ENCODE measurements at places on chromosomes 1 and 21.

DNA sequence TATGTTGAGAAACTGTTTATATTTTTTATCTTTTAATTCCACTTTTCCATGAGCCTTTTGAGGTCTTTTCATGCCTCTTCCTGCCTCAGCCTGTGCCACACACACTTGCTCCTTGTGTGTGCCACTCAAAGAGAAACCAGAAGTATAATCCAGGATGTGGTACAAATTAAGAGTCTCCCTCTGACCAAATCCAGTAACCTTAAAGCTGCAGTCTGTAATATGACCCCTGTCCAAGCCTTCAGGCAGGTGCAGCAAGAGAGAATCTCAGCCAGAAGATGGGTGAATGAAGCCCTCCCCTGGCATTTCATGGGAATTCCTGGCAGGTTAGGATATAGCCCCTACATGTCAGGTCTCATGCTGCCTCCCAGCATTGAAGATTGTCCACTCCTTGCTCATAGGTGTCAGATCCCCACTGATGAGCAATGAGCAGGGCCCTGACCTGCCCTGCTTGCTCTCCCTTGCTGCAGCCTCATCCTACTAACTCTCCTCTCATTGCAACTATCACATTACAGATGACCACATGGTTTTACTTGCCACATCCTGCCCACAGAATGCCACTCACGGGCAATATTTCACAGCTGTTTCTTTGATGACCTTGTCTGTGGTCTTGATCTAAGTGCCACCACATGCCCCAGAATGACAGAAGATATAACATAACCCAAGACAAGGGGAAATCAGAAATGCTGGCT is 169.3 kb downstream of the SEC16B start:
- DNase-seq = peak; percentile 25

GRCh38 chr21:27021801-27022200 is 54.9 kb upstream of the ADAMTS5 start:
- DNase-seq = no peak

DNA sequence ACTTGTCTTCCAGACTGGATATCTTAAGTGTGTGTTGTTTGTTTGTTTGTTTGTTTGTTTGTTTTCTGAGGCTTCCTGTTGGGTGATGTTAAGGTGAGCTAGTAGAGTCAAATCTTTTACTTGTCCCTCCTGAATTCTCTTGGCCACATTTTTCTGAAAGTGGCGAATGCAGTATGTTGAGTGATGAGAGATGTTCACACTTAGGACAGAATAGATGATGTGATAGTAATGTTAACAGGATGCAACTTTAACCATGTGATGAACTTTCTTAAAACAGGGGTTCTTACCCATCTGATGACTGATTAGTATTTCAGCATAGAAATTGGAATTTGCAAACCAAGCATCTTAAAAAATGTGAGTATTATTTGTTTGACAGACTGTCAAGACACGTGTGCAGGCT is 40.2 kb downstream of the LMO4 start:
- DNase-seq = no peak

- DNase-seq = no peak
Observed at GRCh38 chr1:53339736-53340635, 12.1 kb upstream of the LRP8 start.

- no peak for DNase-seq
Observed at GRCh38 chr1:205410581-205411298, 11.1 kb downstream of the LEMD1 start.

DNA sequence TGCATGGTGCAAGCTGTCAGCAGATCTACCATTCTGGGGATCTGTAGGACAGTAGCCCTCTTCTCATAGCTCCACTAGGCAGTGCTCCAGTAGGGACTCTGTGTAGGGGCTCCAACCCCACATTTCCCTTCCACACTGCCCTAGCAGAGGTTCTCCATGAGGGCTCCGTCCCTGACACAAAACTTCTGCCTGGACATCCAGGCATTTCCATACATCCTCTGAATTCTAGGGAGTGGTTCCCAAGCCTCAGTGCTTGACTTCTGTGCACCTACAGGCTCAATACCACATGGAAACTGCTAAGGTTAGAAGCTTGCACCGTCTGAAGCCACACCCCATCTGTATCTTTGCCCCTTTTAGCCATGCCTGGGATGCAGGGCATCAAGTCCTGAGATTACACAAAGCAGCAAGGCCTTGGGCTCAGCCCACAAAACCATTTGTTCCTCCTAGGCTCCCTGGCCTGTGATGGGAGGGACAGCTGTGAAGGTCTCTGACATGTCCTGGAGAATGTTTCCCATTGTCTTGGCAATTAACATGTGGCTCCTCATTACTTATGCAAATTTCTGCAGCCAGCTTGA is 117.0 kb upstream of the NFIA start:
- DNase-seq = no peak

DNA sequence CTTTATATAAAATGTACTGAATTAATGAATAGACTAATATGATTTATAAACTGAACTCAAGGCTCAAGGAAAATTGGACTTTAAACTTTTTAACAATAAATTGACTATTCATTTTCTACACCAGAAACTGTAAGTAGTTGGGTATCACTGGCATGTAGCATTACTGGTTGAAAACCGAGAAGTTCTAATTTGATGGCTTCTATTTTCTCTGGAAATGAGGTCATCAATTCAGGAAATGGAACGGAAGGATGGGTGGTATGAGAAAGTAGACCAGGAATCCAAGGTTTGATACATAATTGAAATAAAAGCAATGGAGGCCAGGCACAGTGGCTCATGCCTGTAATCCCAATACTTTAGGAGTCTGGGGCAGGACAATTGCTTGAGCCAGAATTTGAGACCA is 50.4 kb downstream of the RERE start:
- DNase-seq = no peak

GRCh38 chr1:19373211-19374082 is 61.3 kb downstream of the SLC66A1 start:
- no peak for DNase-seq

DNA sequence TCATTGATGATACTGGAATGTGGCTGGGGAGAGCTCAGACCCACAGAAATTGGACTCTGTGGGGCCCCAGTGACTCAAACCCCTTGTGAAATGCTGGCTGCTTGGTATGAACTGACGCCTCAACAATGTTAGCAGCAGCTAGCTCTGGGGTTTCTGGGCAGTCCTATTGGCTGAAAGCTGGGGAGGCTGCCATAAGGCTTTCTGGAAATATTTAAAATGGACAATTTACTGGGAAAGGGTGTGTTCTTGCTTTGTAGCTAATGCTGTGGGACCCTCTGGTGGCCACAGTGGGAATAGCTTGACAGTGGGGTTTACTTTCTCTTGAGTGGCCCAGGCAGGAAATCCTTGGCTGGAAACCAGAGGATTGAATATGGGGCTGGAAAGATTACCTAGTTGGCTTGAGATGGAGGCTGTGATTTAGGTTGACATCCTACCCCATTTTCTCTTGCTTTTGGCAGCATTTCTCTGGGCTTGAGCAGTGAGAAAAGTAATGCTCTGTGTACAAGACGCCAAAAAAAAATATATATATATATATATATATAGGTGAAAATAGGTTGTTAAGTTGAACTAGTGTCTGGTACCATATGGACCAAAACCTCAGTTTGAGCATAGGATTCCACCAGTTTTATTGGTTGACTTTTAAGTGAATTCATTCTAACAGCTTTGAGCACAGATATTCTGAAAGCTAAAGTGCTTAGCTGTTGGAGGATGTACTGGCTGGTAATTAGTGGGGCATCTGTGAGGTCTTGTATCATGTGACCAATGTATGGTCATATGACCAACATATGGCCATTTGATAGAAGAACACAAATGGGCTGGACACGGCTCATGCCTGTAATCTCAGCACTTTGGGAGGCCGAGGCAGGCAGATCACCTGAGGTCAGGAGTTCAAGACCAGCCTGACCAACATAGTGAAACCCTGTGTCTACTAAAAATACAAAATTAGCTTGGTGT is 8.2 kb upstream of the S100A10 start:
- peak; percentile 94 for DNase-seq

GRCh38 chr1:180116964-180117763 is 37.5 kb upstream of the QSOX1 start:
- peak; percentile 39 for DNase-seq

- no peak for DNase-seq
Observed at GRCh38 chr1:231172411-231172810, 10.6 kb downstream of the TRIM67 start.

GRCh38 chr1:231721436-231721835 is 94.8 kb downstream of the DISC1 start:
- no peak for DNase-seq

DNA sequence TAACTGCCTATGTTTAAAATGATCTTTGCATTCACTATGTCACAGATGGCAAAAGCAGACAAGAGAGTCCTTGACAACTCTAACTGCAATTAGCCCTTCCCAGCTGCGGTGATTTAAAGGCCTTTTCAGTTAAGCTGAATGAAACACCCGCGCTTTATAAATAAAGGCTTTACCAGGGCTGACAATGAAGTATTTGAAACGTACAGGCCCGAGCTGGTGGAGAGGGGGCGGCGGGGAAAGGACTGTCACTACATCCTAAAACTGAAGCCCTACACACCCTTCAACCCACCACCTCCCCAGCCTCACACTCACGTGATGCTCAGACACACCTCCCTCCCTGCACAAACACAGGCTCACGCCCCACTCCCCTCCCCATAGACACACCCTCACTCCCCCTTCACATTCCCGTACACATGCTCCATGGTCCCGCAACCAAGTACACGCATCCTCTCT is 45.5 kb downstream of the GRIK3 start:
- DNase-seq = no peak

DNA sequence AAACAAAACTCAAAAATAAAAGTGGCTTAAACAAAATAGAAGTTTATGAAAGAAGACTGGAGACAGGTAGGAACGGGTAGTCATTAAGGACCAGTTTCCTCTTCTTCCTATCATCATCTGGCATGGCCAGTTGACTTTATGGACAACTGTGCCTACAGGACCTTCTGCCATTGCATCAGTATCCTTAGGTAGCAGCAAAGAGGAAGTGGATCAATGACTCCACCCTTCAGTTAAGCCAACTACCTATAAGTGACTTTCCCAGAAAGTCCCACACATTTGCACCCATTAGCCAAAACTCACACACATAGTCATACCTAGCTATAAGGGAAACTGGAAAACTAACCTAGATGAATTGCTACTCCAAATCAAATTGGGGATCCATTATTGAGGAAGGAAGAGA is 51.7 kb downstream of the RASAL2 start:
- no peak for DNase-seq

DNA sequence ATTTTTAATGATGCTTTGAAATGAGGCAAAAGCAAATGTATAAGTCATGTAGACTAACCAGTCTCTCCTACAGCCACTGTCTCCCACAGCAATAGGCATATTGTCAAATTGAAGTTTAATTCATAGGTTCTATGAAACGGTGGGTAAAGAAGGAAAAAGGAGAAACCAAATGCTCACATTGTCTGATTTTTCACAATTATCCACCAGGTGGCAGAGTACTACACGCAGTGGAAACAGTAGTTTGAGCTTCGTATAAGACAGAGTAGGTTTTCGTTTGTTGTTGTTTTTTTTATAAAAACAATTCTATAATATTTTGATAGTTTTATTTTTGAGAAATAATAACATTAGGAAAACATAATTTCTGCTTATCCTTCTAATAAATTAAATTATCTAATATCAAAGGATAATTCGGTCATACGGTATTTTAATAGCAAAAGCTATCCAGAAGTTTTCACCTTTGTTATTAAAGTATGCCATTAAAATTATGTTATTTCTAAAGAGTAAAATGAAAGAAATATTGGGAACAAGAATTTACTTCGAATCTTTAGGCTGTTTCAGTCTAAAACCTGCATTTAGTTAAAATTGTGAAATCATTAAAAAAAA is 39.1 kb downstream of the TYW3 start:
- peak; percentile 47 for DNase-seq

DNA sequence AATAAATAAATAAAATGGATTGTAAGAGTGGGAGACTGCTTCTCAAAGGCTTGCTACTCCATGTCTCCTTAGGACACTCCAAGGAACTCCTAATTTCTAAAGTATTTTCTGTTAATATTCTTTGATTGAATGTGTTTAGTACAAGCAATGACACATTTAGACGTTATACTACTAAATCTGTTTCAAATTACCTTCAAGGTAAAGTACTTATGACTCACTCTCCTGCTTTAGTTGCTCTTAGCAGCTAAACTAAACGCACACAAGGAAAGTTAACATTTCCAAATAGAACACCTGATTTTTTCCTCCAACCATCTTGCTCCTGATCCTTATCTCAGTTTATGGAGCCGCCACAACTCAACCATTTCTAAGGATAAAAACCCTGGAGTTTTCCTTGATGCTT is 969.8 kb upstream of the ADGRL4 start:
- DNase-seq = no peak

- DNase-seq = no peak
Observed at GRCh38 chr21:27586986-27587385, 620.1 kb upstream of the ADAMTS5 start.

GRCh38 chr1:167820684-167821355 is 93.1 kb downstream of the ADCY10 start:
- DNase-seq = no peak

DNA sequence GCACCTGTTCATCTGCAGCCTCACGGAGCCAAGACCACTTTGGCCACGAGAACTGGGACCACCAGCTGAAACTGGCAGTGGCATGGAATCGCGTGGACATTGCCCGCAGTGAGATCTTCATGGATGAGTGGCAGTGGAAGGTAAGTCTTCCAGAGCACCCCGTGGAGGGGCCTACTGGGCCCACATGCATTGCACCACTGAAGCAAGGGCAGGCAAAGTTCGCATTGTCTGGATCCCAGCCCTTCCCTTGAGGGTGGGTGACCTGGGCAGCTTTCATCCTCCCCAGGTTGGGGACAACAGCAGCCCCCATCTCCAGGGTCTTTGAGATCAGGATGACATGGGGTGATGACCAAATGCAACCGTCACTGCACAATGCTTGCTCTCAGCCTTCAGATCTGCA is 37.5 kb downstream of the TRPM2 start:
- no peak for DNase-seq

DNA sequence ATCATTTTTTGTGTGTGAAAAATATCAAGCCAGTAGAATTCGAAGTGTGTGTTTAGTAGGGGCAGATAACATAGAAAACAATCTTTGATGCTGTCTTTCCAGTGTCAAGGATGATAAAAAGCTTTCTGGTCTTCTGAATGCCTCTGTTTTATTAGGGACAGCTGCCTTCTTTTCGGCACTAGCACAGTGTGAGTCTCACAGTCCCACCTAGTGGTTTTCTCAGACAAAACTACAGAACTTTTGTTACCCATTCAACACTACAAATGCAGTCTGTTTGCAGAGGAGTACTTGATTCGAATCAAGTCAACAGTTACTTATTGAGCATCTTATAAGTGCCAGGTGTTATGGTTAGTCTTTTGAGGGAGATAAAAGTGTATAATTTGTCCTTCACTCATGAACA is 30.6 kb upstream of the MCOLN3 start:
- DNase-seq = peak; percentile 12

- DNase-seq = no peak
Observed at GRCh38 chr1:25917996-25918395, 11.8 kb upstream of the STMN1 start.

GRCh38 chr1:24021403-24022266 is 41.5 kb upstream of the SRSF10 start:
- peak; percentile 8 for DNase-seq

GRCh38 chr1:47262787-47263413 is 30.9 kb upstream of the TAL1 start:
- peak; percentile 41 for DNase-seq

Data from HFFc6 (cell line).